Femur (tissue), 1 donor: ENCODE measurements at places on chromosomes 4 and X.

GRCh38 chr4:80308466-80308822 lies 27.1 kb upstream of the CFAP299 start:
- no peak for DNase-seq

DNA sequence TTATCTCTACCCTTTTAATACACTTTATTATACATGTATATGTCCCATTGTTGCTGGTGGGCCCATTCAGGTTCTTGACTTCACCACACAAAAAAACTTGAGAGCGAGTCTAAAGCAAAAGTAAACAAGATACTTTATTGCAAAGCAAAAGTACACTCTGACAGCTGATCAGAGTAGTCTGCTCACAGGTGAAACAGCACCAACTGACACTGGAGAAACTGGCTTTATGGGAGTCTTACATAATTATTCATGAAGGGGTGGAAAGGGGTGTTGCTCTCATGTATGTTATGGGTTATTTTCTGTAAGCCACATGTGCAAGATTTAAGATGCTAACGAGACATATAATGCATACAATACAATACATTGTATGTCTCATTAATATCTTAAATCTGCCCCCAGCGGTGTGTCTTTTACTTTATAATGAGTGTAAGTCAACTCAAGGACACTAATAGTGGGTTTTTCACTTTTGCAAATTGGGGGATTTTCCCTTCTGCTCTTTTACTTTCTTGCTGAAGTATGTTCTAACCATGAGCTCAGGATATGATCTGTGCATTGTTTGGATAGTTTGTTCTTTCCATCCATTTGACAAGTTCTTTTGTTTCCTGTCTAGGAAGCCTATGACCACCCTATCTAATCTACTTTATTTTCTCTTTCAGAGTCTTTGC lies 256.1 kb upstream of the ITM2A start:
- no peak for DNase-seq

GRCh38 chrX:47380268-47380667 lies 9.9 kb downstream of the ZNF157 start:
- DNase-seq, result no peak

- DNase-seq, result no peak
Measured at GRCh38 chrX:132615391-132616131, 126.7 kb upstream of the MBNL3 start.

- DNase-seq, result no peak
Measured at GRCh38 chr4:124105212-124105611, 607.3 kb downstream of the ANKRD50 start.

- no peak for DNase-seq
Measured at GRCh38 chr4:55296096-55296495, 49.9 kb upstream of the SRD5A3 start.

- peak; percentile 75 for DNase-seq
Measured at GRCh38 chr4:185839194-185839712, 27.3 kb upstream of the SORBS2 start.

- DNase-seq, result peak; percentile 15
Measured at GRCh38 chr4:8345946-8346814, 76.6 kb downstream of the HTRA3 start.

- no peak for DNase-seq
Measured at GRCh38 chr4:4492161-4492847, 49.5 kb downstream of the STX18 start.

DNA sequence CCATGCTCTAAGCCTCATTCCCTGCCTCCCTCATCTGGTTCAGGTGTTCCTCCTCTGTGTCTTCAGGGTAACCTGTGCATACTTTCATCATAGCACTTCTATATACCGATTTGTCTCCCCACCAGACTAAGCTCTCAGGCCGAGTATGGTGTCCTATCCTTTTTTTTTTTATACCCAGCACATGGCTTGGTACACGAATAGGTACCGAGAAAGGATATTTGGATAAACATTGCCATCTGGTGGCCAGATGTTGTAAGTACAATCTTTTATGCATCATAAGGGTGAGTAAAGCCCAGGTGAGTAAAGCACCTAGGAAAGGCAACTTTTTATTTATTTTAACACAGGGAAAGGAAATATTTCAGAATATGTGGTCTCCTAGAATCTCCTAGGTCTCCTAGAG lies 68.4 kb downstream of the MID2 start:
- DNase-seq, result no peak

GRCh38 chr4:148786699-148787098 lies 344.5 kb upstream of the NR3C2 start:
- no peak for DNase-seq

- DNase-seq, result no peak
Measured at GRCh38 chr4:6093671-6094070, 75.4 kb upstream of the C4orf50 start.
